ENCODE measurements at places on chromosomes 13 and 19.

GRCh38 chr19:50434525-50434924 lies 1.8 kb downstream of the MYBPC2 start:
- DNase-seq, result no peak

DNA sequence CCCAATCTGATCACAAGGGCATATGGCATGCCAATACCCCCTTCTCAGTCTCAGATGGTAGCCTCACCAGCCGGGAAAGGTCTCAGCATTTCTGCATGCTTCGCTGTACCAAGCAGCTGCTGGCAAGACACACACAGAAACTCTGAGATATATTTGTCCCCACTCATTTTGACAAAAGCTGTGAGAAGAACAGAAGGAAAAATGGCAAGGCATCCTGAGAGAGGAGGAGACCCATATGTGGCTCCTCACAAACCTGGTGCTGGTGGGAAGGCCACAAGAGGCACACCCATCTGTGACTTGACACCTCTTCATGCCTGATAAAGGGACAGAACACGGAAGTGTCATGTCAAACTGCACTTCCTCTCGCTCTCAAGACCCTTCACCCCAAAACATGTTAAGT lies 36.7 kb upstream of the DOCK9 start:
- no peak for DNase-seq

DNA sequence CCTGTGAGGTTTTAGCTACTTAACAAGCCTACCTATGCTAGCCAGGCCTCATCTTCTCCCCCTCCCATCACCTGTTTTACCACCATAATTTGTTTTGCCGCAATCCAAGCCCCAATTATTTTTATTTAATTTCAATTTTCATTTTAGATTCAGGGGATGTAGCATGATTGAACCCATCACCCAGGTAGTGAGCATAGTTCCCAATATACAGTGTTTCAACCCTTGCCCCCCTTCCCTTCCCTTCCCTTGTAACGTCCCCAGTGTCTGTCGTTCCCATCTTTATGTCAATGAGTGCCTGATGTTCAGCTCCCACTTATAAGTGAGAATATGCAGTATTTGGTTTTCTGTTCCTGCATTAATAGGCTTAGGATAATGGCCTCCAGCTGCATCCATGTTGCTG lies 885.0 kb downstream of the UQCRFS1 start:
- DNase-seq, result no peak

DNA sequence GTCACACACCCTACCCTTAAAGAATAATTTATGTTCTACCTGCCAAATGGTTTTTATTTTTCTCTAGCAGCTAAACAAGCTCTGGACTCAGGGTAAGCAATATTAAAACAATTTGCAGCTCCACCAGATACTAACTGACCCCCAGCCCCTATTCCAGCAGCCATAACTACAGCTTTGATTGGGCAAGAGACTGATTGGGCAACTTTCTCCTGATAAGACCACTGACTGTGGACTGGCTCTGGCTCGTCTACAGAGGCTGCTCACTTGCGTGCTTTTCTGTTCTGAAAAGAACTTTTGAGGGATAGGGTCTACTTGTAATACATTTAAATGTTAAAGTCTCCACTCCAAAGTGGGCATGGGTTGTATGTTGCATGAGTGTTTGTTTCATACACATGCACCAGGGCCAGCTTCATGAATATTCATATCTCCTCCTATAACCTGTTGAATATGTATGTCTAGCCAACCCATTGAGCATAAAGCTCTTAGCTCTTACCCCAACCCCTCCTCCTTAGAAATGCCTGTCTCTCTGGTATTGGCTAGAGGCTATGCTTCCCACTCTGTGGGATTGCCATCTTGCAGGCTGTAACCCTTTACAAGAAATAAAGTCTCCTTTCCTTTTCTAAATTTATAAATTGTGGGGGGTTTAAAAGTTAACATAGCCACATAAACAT lies 19.9 kb downstream of the OR7A5 start:
- DNase-seq, result no peak

- no peak for DNase-seq
Measured at GRCh38 chr13:60355056-60355455, 42.0 kb upstream of the TDRD3 start.

- DNase-seq, result no peak
Measured at GRCh38 chr19:6649185-6649584, 20.8 kb downstream of the TNFSF14 start.

DNA sequence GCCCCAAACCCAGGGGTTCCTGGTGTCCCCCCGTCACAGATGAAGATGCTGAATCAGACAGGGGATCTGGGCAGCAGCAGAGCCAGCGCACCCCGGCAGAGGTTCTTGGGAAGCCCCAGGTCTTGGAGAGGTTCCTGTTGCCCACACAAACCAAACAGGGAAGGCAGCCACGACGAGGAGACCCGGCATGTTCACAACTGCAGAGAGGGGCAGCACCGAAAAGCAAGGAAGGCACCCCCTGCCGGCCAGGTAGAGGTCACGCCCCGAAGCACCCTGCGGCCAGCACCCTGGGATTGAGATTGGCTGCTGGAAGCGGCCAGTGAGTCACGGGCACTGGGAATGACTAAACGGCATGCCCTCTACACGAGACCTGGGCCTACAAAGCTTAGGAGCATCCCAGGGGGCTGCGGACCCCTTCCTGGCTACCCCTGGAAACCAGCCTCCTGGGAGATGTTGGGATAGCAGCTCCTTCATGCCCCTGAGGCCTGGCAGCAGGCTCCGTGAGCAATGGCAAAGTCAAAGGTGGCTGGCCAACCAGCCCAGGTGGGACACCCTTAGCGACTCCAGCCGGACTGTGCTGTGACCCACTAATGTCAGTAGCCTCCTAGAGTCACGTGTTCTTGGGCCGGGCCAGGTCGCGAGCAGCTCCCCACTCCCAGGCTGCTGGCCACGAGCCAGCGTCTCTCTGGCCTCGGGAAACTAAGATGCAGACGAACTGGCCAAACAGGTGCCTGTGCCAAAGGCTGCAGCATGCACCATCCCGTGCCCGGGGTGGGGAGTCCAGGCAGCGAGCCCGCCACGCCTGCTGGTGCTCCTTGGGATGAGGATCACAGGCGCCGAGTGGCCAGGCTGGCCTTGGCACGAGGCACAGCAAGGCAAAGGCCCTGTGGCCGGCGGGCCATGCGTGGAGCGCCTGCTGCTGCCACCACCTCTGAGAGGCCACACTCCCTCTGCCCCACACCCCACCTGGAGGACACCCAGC lies 43.2 kb downstream of the MLLT1 start:
- DNase-seq, result no peak

DNA sequence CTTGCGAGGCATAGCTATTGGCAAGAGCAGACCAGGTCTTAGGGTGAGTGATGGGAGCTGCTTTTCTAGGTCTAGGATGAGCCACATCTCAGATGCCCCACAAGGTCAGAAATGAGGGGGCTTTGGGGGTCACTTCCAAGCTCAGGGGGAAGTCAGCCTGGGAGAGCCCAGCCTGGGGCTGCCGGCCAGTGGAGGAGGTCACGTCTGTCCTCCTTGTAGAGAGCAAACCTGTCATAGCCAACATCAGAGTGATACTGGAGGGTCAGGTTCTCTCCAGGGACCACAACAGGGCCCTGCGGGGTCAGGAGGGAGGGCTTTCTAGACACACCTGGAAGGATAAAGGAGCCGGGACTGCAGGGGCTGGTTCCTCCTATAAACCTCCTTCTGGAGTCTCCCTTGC lies 2.4 kb downstream of the LILRA5 start:
- no peak for DNase-seq

- DNase-seq, result peak; percentile 30
Measured at GRCh38 chr13:99614465-99614885, 113.2 kb downstream of the TM9SF2 start.

GRCh38 chr13:40682449-40683240 lies 16.2 kb upstream of the FOXO1 start:
- DNase-seq, result no peak

GRCh38 chr19:18002347-18002850 lies 5.6 kb upstream of the ARRDC2 start:
- DNase-seq, result no peak

- no peak for DNase-seq
Measured at GRCh38 chr13:51222037-51222685, at the start of gene FAM124A. Gene FAM124A, plus strand, starts transcription at chr13:51222398. Its CDS starts 104 bp downstream, at chr13:51222502.

DNA sequence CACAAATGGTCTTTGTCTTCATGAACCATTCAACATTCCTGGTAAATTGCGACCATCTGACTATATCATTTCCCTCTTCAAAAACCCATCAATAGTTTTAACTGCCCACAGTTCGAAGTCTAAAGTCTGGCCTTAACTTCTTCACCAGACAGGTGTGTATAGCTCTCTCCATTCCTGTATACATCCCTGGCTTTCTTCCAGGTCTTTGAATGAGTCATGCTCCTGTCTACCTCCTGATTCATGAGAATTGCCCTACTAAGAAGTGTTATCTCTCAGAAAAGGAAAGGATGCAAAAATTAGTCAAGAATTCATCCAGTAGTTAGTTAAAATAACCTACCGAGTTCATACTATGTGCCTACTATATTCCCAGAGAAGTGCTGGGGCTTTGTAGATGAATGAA lies 225.0 kb downstream of the TBC1D4 start:
- no peak for DNase-seq

- no peak for DNase-seq
Measured at GRCh38 chr13:110830800-110831371, 84.0 kb downstream of the ANKRD10 start.

- no peak for DNase-seq
Measured at GRCh38 chr13:99495466-99496183, 5.6 kb upstream of the TM9SF2 start.

- DNase-seq, result no peak
Measured at GRCh38 chr13:110156301-110157049, 150.5 kb downstream of the COL4A1 start.

GRCh38 chr13:33931397-33932311 lies 113.7 kb downstream of the RFC3 start:
- no peak for DNase-seq

GRCh38 chr13:83414393-83414792 lies 467.9 kb downstream of the SLITRK1 start:
- DNase-seq, result no peak

DNA sequence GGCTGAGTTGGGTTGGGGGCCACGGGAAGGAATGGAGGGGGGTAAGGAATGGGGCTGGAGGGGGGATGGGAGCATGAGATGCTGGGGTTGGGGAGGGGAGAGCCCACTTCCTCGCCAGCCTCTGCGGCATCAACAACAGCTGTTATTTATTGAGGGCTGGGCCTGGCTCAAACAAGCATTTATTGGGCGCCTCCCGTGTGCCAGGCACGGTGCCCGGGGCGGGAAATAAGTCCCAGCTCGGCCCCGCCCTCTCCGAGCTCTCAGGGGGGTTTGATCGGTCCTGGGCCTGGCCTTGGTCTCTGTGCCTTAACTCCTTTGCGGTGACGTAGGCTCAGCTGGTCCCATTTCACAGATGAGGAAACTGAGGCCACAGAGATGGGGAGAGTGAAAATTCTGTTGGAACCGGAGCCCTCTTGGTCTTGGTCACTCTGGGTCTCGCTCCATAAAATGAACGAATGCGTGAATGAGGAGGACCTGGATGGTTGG lies 919 bp upstream of the ADAMTS10 start:
- DNase-seq, result no peak

- DNase-seq, result no peak
Measured at GRCh38 chr13:38617936-38618335, 68.9 kb upstream of the FREM2 start.

Measured in CD4-positive, alpha-beta T cell treated with Interleukin-6 at 100 ng/mL for 8 hours (primary cell).